ENCODE measurements at places on chromosomes 7 and 10. TPM values are rescaled to one million over a fixed set of nuclear protein-coding genes. Genes with fewer than 3 reads are reported as not detected.
A peak's percentile ranks its signal among the peaks of the same experiment; 100 is the strongest.

The LIPM gene
- polyA plus RNA-seq, result not detected

The HMX3 gene
- polyA plus RNA-seq, result not detected

The ZNF398 gene
- 14.4 TPM for polyA plus RNA-seq

The TRIM50 gene
- 0.21 TPM for polyA plus RNA-seq

The LRRD1 gene
- polyA plus RNA-seq, result 0.17 TPM

The PFKP gene
- polyA plus RNA-seq, result 22.4 TPM

The VKORC1L1 gene
- 29.0 TPM for polyA plus RNA-seq

The COBL gene
- 16.8 TPM for polyA plus RNA-seq

The SORCS1 gene
- polyA plus RNA-seq, result 17.3 TPM

DNA sequence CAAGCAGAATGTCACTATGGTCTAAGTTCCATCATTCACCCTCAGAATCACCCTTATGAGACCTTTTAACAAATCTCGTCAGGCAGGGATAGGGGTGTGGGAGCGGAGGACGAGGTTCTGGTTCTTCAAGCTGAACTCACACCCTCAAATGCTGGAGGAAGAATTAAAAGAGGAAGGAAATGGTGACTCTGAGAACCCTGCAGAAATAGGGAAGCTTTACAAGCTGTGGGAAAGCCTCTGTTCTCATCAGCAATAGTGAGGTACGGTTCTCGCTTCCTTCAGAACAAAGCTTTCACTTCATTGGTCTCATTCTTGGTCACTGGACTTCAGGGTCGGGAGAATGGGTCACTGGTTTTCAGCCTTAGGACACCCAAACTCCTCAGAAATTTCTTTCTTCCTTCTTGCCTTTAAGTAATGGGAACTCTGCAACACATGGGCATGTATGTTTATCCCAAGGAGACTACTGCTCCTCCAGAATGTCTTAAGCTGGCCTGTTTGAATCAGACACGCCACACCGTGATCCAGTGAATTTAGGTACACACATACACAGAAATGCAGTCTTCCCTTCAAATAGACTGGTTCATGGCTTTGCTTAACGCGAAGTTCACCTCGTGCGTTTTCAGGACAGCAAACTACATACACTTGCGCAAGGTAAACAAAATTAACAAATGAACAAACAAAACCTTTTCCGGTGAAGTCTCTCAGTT, 226.0 kb downstream of the SFMBT2 start:
- no peak for DNase-seq

DNA sequence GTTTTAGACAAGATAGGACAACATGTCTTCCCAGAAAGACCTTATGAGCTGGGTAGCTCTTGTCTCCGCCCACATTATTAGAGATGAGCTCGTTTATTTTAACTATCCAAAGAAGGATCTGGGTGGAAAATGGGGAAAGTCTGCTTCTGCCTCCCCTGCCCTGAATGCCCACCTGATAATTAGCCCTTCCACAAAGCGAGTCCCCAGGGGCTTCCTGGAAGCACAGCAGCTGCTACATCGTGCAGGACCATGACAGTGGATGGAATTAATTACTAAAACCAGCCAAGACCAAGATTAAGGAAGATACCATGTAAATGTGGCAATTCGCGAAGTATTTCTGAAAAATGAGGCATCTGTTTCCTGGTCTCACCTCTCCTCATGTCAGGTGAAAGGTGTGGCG, 374.4 kb downstream of the PAXIP1 start:
- DNase-seq, result no peak

- DNase-seq, result no peak
Measured at GRCh38 chr7:24896031-24896501, 83.9 kb downstream of the OSBPL3 start.

- no peak for DNase-seq
Measured at GRCh38 chr10:10332786-10333185, 684.9 kb upstream of the CELF2 start.

DNA sequence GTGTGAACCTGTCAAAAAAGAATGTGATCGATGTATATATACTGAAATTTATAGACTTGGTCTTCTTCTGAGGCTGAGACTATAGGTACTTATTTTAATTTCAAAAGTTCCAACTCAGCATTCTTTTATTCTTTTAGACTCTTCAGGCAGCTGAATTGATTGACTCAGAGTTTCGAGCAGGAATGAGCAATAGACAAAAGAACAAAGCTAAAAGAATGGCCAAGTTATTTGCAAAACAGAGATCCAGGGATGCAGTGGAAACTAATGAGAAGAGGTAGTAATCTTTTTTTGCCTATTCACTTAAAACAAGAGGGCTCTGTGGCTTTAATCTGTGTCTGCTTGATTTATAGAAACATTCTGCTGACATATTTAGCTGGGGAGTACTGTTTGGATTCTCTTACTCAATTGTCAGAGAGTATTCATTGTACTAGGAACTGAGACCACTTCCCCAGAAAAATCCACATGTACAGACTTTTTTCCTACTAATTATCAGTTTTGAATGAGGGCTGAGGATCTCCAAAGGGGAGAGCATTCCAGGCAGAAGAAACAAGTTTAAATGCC, 30.1 kb downstream of the BTAF1 start:
- no peak for DNase-seq

- DNase-seq, result no peak
Measured at GRCh38 chr10:124285587-124286527, 132.9 kb downstream of the OAT start.

GRCh38 chr7:114916261-114916892, 5.5 kb upstream of the MDFIC start:
- no peak for DNase-seq

GRCh38 chr7:131096267-131096927, 231.3 kb upstream of the MKLN1 start:
- DNase-seq, result no peak

GRCh38 chr10:77392236-77392721, 245.3 kb downstream of the KCNMA1 start:
- DNase-seq, result no peak

DNA sequence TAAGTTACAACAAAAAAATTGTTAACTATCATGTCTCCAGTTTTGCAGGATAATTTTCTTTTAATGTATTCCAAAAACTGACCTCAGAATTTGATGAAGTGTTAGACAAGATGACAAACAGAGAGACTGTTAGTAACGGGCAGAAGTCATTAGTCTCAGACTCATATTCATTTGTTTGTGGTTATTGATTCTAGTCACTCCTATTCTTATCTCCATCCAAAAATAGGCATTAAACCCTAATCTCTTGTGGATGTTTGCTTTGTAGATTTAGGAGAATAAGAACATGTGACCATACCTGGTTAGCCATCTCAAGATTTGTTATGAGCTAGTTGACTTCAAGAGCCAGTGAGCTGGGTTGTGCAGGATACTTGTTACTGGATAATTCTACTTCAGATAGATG, 261.1 kb downstream of the AUTS2 start:
- no peak for DNase-seq

DNA sequence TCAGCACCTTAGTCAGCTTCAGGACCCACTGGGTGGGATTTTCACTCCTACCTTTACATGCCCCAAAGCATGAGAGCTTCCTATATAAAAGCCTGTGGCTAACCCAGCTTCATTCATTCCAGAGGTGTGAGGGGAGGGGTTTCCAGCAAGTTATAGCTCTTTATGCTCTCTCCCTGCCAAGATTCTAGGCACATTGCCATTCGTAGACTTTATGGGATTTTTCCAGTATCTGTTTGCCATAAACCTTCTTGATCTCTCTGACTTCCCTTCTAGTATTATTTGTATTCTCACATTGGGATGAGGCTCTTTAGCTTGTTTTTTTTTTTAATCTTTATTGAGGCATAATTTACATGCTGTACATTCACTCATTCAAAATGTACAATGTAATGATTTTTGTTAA, 67.5 kb downstream of the POU6F2 start:
- no peak for DNase-seq

DNA sequence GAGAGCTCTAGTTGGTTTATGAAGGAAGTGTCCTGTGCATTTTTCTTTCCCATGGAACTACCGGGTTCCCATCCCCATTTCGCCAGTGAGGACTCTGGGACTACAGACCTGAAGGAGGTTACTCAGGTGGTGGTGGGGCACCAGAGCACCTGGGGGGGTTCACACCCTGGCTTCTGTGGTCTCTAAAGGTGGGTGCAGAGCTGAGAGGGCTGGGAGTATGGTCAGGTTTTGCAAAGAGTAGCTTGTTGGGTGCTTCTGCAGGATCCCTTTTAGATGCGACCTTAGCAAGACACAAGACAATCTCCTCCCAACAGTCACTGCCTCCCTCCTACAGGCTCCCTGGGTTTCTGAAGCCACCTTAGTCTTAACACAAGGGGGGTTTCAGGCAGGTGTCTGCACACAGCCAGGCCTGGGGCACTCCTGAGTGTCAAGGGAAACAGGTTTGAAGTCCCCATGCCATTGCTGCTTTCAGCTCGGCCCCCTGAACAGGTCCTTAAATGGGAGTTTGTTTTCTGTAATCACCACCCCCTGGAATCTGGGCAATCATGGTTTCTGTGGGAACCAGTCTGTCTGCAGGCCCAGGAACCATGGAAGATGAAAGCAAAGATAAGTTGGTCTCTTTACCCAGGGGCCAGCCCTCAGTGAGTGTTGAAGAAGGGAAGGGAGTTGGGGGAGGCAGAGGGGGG, 9.9 kb upstream of the CXCL12 start:
- DNase-seq, result no peak

DNA sequence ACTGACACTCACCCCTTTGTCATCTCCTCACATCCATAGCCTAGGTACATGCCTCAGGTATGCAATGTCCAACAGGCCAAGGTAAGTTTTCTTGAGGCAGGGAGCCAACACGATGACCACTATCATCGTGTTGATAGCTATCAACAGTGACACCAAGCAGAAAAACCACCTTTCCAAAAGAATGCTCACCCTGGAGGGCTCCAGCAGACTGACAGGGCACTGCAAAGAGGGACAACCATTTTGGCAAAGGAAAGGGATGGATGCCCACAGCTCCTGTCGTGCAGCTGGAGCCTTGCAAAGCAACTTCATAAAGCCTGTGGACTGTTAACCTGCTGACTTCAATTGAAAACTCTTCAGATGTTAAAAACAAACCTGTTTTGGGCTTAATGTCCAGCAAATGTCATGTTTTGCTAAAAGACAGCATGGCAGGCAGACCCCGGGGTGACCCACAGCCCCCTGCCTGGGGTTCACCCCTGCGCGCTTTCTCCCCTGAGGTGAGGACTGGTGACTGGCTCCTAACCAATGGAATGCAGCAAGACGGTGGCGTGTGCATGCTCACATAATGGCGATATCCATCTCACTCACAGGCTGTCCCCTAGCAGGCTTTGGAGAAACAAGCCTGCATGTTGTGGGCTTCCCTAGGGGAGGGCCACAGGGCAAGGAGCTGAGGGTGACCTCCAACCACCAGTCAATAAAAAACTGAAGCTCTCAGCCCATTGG, 293.8 kb downstream of the TCERG1L start:
- DNase-seq, result no peak

DNA sequence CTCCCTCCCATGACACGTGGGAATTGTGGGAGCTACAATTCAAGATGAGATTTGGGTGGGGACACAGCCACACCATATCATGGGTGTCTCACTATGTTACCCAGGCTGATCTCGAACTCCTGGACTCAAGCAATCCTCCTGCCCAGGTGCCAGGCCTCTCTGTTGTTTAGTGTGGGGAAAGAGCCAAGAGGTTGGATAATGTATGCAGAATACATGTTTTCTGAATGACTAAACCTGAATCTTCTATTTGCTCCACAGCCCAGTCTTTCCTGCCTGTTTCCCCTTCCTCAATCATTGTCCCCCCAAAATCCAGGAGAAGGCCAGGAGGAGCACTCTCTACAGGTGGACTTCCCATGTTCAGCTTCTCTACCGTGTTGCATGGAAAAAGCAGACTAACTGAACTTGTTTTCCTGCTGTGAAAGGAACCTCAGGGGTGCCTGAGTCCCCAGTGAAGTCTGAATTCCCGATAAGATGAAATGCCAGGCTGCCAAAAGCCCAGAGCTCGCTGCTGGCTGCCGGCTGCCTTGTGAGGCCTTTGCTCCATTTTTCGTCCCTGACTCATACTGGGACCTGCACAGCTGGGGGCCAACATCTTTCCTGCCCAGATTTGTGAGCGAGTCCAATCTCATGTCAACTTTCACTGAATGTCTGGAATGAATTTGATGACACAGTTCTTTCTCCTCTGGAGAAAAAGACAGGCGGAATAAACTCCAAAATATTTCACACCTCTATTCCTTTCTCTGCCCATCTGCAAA, 588.0 kb downstream of the CALN1 start:
- no peak for DNase-seq

- no peak for DNase-seq
Measured at GRCh38 chr10:6578251-6578771, 1.8 kb downstream of the PRKCQ start.

- no peak for DNase-seq
Measured at GRCh38 chr7:53638517-53638916, 603.1 kb downstream of the POM121L12 start.

DNA sequence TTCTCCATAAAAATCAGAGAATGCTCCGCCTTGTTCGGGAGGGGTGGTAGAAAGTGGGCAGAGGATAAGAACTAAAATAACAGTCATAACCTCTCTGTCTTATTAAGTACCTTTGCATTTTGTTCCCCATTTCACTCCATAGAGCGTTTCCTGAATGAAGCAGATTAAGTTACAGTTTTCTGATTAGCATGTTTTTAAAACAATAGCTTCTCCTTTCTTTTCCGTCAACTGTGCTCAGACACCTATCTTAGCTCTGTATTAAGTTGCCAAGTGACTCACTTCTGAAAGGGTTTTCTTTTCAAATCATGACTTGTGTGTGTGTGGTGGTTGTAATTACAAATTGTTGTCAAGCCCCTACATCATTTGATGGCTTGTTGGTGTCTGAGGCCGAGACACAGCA, 1.4 kb downstream of the HABP2 start:
- no peak for DNase-seq

DNA sequence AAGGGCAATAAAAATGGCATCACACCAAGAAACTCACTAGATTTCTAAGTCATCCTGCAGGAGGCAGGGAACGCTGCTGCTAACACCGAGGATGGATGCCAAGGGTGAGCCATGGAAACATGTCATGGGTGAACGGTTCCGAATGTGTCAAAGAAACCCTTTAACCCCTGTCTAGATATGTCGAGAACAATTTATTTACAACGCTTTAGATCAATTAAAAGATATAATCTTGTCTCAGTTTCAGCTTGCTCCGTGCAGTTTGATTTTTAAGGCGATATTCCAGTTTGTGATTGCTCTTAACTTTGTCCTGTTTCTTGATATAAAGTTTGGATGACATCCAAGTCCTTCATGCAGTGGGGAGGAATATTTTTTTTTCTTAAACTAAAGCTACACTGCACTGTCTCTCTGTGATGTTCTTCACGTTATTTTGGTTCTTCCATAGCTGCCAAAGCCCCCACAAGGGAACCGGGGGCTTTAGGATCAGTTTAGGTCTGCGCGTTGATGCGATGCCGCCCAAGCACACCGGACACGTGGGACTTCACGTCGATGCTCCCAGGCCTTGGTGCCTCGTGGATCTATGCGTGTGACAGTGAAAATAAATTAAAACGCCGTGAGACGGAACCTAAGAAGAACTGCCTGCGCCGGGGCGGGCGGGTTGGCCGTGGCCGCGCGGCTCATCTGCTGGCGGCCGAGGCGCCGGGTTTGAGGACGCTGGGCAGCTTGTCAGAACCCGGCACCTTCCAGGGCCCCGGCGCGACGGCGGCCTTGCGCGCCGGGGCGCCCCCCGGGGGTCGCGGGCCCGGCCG, 220.3 kb downstream of the PHTF2 start:
- peak; percentile 25 for DNase-seq

GRCh38 chr10:119620241-119621077, 23.7 kb upstream of the TIAL1 start:
- DNase-seq, result no peak

All from right renal cortex interstitium (tissue), 3 donors.